ENCODE measurements at places on chromosomes 2 and 18.

DNA sequence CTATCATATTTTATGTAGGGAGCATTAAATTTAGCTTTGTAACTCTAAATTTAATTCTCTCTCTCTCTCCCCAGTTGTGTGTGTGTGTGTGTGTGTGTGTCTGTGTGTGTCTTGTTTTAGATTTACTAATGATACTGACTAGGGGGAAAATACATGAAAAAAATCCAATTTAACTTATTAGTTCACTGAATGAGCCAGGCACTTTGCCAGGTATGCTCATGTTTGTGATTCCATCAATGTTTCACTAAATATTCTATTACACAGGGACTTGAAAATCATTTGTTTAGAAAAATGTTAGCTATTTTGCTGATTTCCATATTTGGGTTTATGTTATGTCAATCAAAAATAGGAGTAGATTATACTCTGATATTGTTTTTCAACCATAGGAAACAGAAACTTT lies 203.7 kb upstream of the ZNF804A start:
- DNase-seq: no peak

DNA sequence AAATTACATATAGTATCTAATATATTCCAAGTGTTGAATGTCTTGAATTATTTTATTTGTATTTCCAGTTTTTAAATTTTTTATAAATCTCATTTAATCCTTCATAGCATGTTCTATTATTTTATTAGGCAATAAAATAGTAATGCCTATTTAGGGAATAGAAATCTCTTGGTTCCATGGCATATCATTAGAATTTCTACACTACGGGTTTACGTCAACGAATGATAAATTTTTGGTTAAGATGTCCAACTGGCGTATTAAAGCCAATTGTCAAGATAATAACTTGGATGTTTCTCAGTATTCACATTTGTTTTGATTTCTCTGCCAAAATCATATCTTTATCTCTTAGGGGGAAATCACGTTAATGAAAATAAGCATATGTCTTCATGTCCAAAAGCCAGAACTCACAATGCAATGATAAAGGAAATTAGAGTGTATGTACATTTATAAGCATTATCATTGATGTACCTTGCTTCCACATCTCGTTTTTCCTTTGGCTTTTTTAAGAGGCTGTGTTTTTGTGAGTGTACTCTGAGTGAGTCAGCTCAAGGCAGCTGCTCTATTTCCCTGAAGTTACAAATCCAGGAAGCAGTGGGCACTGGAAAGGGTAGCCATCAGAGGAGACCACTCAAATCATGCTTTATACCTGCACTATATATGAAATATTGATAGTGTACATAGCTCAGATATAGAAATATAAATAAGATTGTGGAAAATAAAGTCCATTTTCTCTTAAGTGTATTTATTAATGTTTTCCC lies 115.8 kb upstream of the PDE1A start:
- DNase-seq: no peak

- peak; percentile 43 for DNase-seq
Observed at GRCh38 chr18:76686737-76687231, 135.6 kb upstream of the ZNF236 start.

DNA sequence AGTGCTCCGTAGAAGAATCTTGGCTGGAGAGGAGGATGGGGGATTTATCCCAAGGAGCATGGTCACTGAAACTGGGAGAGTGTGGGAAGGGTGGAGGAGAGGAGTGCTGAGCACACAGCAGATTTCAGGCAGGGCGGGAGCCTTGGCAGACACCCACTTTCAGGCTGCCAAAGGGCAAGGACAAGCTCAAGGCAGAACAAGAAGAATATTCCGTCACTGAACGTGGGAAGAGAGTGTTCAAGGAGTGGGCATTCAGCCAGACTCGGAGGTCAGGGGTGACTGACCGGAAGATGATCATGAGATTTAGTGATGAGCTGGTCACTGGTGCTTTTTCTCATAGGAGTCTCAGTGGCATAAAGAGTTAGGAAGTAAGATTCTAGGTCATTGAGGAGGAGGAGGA lies 136.2 kb upstream of the RASGRP3 start:
- DNase-seq: peak; percentile 22

DNA sequence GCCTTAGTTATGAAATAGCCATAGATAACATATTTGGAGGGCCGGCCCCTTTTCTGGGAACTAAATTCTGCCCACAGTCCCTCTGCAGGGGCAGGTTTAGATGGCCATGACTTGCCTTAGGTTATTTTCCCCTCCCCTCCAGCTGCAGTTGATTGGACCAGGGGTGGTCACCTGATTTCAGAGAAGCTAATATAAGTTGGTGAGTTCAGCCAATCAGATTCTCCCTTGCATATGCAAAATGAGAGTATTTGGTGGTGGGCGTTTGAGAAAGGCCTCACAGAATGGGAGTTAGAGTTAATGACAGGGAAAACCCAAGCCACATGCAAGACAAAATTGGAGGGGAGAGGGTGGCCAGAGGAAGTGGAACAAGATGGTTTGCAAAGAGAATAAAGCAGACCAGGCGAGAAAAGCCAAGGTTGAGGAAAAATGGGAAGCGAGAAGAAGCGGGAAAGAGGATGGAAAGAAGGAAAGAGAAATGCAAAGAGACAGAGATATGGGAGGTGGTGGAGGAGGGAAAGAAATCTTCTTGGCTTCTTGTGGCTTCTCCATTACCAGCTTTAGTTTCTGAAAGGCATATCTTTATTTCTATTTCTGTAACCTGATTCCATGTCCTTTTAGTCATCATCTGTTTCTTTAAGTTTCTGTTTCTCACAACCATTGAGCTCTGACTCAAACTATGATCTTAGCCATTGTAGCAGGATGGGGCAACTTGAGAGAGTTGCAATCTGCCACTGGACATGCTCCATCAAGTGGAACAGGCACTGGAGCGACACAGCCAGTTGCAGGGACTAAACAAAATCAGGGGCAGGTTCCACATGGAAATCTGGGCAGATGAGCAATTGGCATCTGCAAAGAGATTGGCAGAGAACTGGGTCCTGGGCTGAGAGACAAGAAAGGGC lies 108.1 kb upstream of the SIX3 start:
- DNase-seq: no peak

DNA sequence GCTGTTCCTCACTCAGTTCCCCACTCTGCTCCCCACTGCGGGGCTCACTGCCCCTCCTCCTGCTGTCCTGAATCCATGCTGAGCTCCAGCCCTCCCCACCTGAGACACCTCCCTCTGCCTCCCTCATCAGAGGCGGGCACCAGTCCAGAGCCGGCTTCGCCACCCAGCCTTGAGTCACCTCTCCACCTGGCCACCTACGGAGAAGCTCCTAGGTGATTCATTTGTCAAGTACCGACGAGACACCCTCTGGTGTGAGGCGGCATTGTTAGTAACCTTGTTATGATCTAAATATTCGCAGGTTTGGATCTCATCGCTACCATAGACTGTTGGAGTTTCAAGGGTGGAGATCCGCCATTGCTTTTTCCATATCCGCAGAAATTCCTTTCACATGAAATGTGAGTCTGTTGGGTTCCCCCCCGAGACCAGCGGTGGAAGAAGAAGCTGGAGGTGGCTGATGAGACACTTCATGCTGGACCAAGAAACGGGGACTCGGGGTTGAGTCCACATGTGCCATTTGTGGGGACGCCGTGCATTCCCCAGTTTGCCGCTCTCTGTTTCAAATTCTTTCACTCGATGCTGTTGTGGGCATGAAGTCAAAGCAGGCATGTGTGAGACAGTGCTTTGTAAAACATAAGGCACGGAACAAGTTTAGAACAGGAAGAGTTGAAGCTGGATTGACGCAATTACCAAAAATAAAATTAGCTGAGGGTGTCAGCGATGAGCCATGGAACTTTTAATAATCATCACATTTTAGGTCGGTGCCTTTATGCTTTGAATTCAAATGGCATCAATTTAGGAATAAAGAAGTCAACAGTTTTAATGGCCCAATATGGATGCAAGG lies 259.8 kb upstream of the HDAC4 start:
- no peak for DNase-seq

DNA sequence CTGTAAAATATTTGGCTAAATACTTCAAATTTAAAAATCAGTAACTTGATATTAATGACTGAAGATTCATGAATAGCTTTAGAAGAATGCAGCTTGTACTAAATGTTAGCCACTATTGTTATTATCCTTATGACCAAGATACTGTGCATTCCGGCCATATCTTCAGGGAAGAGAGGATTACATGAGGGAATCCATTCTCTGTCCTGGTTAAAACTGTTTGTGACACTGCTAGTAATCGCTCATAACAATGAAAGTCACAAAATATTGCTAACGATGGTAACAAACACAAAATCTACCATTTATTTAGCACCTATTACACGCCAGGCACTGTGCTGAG lies 217.7 kb downstream of the PRKCE start:
- DNase-seq: no peak

- DNase-seq: no peak
Observed at GRCh38 chr2:72893594-72894319, 6.5 kb downstream of the SPR start.

GRCh38 chr18:48821251-48821590 lies 129.5 kb downstream of the SMAD7 start:
- no peak for DNase-seq

- no peak for DNase-seq
Observed at GRCh38 chr18:37266290-37266689, 299.3 kb downstream of the CELF4 start.

DNA sequence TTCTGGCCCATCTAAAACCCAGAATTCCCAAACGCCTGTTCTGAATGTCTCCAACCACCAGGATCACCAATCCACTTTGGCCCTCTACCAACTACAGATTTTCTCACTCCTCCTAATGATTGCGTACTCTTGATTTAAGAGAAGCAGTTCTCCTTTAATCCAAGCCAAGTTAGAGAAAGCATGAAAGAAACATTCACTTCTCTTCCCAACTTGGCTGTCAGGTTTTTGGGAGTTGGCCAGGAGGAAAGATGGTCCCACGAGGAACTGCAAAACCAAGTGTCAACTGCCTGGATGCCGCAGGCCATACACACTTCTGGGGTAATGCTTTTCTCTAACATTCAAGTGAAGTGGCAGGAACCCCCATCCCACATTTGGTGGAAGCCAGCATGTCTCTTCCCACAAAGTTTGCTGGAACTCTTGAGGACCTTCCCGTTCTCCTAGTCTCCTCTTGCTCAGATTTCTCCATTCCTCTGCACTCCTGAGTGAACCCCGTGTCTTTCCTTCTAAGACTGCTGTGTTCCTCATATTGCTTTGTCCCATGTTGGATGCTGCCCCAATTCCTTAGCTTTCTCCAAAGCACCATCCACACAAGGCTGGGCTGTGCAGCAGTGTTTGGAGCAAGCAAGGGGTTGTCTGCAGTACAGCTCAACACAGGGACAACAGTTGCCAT lies 138.5 kb upstream of the LGALSL start:
- no peak for DNase-seq

DNA sequence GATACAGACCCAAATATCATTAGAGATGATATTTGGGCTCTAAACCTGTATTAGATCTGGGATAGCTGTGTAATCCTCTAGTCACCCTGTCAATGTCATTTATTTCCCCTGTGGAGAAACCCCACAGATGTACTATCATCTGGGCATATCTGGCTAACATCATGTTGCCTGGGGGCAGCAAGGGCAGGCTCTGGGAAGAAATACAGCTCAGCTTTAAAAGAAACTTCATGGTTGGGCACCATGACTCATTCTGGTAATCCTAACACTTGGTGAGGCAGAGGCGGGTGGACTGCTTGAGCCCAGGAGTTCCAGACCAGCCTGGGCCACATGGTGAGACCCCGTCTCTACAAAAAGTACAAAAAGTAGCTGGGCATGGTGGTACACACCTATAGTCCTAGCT lies 282.5 kb downstream of the SLC8A1 start:
- DNase-seq: no peak

DNA sequence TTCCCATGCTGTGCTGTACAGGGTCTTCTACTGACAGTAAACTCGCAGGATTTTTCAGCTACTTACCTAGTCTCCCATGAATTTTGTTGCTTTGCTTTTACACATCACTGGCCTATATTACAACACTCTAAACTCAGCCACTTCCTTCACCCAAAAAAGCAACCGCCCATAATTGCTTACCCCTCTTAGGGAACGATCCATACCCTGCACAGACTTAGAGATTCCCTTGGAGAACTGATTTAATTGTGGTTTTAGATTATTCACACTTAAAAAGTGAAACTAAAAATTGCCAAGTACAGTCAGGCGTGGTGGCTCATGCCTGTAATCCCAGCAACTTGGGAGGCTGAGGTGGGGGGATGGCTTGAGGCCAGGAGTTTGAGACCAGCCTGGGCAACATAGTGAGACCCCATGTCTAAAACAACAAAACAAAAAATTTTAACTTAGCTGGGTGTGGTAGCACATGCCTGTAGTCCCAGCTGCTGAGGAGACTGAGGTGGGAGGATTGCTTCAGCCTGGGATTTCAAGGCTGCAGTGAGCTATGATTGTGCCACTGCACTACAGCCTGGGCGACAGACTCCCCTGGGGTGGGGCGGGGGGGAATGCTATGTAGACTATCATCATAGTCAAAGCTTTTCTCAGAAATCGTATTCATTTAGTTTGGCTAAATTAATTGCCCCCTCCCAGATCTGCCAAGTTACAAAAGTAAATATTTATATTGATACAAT lies 19.3 kb downstream of the MRPL30 start:
- no peak for DNase-seq

GRCh38 chr2:89848763-89849368 lies 1157.4 kb downstream of the RPIA start:
- no peak for DNase-seq

GRCh38 chr18:46414863-46415262 lies 242.2 kb downstream of the LOXHD1 start:
- DNase-seq: no peak

- DNase-seq: no peak
Observed at GRCh38 chr18:31585991-31586390, 5.7 kb upstream of the TTR start.

DNA sequence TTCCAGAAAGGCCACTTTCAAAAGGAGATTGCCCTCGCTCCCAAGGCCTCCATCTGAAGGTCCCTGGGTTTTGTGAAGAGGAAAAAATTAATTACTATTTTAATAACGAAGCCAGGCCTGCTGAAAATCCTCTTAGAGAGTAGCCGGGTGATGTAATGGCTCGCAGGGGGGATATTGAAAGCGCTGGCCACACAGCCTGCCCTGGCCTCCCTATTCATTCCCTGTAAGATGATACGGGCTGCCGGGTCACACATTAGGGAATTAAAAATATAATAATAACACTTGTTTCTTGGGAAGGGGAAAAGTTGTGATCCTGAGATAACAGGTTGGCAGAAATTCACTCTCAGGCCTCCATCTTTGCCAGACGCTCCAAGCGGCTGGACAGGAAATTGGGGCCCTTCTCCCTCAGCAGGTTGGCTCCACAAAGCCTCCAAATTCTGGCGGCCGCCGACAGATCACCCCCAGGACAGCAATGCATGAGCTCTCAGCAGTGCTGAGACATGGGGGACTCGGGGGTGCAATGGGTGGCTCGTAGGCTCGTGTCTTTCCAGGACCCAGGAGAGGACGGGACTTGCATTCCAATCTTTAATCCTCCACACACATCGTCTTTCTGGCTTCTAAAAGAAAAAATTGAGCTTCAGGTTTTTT lies 299.9 kb upstream of the SALL3 start:
- DNase-seq: no peak

- no peak for DNase-seq
Observed at GRCh38 chr2:95738301-95738700, 146.5 kb downstream of the TRIM43 start.

GRCh38 chr2:23426263-23426905 lies 41.4 kb downstream of the KLHL29 start:
- no peak for DNase-seq
